ENCODE measurements at places on chromosomes 1 and 21.
A peak's percentile ranks its signal among the peaks of the same experiment; 100 is the strongest.

GRCh38 chr1:59689730-59690129 is 125.0 kb upstream of the HOOK1 start:
- no peak for DNase-seq

DNA sequence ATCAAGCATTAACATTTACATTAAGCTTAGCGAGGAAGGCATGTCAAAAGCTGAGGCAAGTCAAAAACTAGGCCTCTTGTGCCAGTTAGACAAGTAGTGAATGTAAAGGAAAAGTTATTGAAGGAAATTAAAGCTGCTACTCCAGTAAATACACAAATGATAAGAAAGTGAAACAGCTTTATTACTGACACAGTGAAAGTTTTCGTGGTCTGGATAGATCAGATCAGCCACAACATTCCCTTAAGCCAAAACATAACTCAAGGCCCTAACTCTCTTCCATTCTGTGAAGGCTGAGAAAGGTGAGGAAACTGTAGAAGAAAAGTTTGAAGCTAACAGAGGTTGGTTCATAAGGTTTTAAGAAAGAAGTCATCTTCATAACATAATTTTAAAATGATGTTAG is 131.9 kb downstream of the VAV3 start:
- no peak for DNase-seq

- no peak for DNase-seq
Measured at GRCh38 chr21:36694031-36694515, 4.8 kb upstream of the SIM2 start.

DNA sequence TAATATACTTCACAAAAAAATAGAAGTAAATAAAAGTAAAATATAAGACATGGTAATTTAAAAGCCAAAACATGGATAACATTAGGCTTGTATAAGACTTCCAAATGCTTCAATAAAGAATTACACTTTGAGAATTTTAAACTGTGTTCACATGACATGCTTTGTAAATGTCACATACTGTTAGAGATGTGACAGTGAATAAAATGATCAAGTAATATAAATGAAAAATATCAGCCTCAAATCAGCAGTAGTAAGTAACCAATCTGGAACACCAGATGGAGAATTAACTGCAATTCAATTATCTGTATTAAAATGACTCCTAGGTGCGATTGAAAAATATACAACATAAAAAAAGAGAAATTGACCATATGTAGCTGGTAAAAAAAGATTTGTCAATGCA is 1260.8 kb downstream of the BRINP3 start:
- DNase-seq, result no peak

DNA sequence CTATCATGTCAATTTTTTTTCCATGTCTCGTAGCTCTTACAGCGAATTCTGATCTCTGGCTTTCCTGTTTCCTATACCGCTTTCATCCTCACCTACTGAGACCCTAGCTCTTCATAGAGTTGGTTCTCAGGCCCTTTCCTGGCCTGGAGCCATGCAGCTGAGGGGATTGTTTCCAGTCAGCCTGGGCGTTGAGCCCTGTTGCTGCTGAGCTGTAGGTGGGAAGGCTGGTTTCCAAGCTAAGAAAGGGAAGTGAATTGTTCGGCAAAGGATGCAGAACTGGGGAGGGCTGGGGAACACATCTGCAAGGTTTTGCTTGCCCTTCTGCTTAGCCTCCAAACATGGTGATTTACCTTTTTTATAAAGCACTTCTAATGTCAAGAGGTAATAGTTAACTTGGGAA is 41.5 kb downstream of the SPATA46 start:
- DNase-seq, result no peak

- DNase-seq, result no peak
Measured at GRCh38 chr1:7398982-7399381, 372.1 kb upstream of the VAMP3 start.

DNA sequence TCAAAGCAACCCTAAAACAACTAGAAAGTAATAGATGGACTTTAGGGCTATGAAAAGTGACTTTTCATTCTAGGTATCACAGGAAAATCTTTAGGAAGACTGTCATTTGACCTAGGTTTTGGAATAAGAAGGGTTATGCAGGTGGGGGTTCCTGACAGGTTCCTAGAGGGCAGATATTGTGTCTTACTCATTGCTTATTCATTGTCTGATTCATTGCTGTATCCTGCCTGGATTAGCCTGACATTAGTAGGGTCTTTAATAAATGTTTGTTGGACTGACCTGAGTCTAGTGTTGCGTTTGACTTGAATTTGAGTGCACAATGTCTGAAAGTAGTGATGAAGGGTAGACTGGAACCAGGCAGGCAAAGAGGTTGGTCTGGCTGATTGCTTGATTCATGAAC is 6.0 kb downstream of the FNBP1L start:
- DNase-seq, result no peak

DNA sequence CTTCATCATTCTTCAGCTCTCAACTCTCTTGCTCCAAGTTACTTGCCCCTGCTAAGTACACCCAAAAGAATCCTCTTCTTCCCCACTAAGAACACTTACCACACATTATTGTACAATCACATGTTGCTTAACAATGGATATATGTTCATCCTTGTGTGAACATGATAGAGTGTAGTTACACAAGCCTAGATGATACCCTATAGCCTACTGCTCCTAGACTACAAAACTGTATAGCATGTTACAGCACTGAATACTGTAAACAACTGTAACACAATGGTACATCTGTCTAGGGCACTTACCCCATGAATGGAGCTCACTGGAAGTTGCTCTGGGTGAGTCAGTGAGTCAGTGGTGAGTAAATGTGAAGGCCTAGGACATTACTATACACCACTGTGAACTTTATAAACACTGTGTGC is 77.4 kb downstream of the RERE start:
- no peak for DNase-seq

- peak; percentile 36 for DNase-seq
Measured at GRCh38 chr1:162626094-162626493, 6.2 kb upstream of the DDR2 start.

DNA sequence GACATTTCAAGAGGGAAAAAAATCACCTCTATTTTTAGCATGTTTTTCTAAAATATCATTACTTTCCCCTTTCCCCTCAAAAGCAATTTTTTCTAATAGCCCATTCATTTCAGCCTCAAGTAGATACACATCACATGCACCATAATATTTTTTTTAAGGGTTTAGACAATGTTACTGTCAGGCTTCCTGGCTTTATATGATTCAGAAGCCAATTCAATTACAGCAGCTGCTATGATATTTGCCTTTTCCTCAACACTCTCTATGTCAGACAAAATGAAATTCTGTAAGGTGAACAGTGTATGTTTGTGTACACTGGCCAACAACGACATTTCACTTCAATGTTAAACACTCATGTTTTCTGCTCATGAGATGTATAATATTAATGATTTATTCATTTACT is 46.5 kb downstream of the OMA1 start:
- no peak for DNase-seq

DNA sequence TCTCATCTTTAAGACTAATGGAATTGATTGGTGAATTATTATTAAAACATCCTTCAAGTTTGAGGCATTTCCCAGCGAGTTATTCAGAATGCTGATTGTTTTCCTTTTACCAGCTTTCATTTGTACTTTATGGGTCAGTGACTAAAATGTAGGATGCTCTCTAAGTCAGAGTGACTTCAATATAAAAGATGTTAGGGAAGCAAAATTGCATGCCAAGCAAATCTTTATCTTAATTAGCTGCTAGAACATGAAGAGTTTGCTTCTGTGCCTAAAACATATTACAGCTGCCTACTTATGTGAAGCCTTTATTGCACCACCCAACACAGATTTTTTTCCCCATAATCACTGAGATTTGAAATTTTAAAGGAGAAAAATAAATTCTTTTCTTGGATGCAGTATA is 79.8 kb upstream of the CYYR1 start:
- DNase-seq, result no peak

DNA sequence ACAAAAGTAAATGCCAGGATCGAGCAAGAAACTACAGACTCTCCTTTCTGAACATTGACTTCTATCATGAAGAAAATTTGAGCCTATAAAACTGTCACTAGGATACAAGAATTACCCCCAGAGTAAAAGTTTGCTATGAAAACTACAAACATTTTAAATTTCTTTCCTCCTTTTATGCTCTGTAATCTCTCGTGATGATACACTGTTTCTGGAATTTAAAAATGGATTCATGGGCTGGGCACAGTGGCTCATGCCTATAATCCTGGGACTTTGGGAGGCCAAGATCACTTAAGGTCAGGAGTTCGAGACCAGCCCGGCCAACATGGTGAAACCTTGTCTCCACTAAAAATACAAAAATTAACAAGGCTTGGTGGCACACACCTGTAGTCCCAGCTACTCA is 181.3 kb downstream of the ZNF281 start:
- DNase-seq, result no peak

DNA sequence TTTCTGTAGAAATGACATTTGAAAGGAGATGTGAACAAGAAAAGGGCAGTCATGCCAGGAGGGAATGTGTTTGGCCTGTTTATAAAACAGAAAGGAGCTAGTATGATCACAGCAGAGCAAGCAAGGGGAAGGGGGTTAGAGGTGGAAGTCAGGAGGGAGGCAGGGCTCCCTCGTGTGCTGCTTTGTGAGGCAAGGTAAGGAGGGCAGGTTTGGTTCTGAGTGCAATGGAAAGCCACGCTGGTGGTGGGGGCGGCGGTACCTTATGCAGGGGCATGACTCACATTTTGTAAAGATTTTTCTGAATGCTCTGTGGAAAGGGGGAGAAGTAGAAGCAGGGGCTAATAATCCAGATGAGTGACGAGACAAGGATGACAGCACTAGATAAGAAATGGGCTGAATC is 197.5 kb upstream of the C8B start:
- no peak for DNase-seq

DNA sequence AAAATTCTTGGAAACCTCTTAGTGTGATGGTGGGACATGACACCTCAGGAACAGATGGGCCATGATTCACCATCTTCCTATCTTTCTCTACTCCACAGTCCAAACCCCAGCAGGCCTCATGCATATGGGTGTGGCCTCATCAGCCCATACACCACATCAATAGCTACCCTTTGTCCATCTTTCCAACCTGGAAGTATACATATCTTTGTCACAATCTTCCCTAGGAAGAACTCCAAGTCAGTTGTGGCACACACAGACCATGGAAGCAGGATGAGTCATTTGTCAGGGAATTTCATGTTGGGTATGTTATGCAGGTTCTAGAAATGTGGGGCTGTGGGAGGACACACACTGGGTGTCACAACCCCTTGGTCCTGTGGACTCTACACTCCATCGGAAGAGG is 30.5 kb upstream of the CLCA4 start:
- DNase-seq, result no peak

DNA sequence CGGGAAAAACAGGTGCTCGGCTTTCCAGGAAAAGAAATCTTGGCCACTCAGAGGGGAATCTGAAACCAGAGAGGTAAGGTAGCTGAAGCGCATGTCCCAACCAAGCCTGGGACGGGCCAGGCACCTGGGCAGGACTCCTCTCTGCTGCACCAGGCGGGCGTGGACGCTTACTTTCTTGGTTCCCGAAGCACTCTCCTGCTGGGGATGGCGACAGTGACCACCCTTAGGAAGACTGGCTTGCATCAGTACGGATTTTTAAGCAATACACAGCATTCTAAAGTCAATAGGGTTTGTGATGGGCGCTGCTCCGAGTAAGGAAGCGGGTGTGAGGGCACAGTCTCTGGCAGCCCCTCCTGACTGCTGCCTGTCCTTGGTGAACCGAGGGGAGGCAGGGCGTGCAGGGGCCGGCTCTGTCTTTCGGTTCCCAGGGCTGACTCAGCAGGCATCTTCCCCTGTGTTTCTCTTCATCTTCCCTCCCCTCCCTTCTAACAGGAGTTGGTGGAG is 74.9 kb upstream of the ANGPTL1 start:
- peak; percentile 66 for DNase-seq

GRCh38 chr1:29688471-29689365 is 452.4 kb downstream of the PTPRU start:
- DNase-seq, result no peak

Measured in ovary (tissue), 10 donors.